ENCODE measurements at places on chromosomes 5 and 9. TPM values are rescaled to one million over a fixed set of nuclear protein-coding genes. Genes with fewer than 3 reads are reported as not detected.
A peak's percentile ranks its signal among the peaks of the same experiment; 100 is the strongest.

Gene IL5
- not detected for total RNA-seq

Gene FOXD4
- total RNA-seq: not detected

Gene FBP1
- total RNA-seq: 1.7 TPM

Gene INSL4
- not detected for total RNA-seq

Gene HSPB3
- not detected for total RNA-seq

Gene CCNO
- total RNA-seq: not detected

Gene RPL7A
- 1,889 TPM for total RNA-seq

Gene ADAMTSL1
- total RNA-seq: 8.1 TPM

Gene EGFL7
- total RNA-seq: 272 TPM

Gene ATP6V0E1
- 121 TPM for total RNA-seq

DNA sequence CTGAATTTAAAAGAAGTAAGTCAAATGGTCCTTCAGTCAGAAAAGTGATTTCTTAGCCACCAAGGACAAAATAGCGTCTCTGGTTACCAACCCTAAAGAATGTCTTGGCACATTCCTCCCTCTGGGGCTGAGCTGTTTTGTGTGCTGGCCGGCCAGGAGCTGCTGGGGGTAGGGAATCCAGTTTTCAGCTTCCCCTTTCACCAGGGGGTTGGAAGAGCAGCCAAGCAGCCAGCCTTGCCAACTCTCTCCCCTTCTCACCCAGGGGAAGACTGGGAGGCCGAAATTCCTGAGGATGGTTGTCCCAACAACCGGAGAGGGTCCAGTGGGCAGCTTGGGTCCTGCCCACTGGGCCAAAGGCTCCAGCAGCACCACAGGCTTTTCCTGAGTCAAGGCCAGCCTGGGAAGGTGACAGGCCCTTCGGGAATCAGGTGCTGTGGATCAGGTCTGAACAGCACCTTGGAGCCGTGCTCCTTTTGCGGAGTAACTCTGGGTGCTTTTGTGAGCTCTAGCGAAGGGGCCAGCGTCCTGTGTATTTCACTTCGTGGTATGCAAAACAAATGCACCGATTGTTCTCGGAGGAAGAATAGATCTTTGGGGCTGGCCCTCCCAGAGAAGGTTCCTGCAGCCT lies 4.2 kb downstream of the WWC1 start:
- H3K4me1 ChIP-seq: peaks cover 16% of the 10 kb centered on the region
- no peaks in the 10 kb centered on the region for H3K36me3 ChIP-seq
- H3K27ac ChIP-seq: no peak overlapping the region

DNA sequence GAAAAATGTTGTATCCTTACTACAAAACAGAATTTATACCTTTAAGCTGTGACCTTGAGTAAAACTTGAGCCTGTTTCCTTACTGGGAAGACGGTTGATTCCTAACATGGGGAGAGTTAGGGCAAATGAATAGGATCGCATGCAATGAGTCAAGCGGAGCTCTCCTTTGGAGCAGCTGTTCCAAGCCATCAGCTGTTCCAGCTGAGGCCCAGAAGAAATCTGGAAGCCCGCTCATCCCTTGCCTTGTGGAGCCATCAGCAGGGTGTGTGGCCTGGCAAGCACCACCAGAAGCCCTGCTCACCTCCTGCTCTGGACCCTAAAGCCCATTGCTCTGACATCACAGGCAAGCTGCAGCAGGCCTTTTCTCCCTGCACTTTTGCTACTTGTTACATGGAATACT lies 8.0 kb downstream of the KIAA1191 start:
- no peak for DNase-seq
- H3K4me3 ChIP-seq: no peak overlapping the region
- no peaks in the 10 kb centered on the region for H3K36me3 ChIP-seq
- no peak overlapping the region for H3K27ac ChIP-seq
- peaks cover 9% of the 10 kb centered on the region for H3K4me1 ChIP-seq

GRCh38 chr5:157252711-157253465 lies 13.0 kb upstream of the CYFIP2 start:
- no peak for DNase-seq
- H3K27ac ChIP-seq: no peak overlapping the region
- H3K4me1 ChIP-seq: no peaks in the 10 kb centered on the region
- no peaks in the 10 kb centered on the region for H3K27me3 ChIP-seq
- H3K36me3 ChIP-seq: no peaks in the 10 kb centered on the region

DNA sequence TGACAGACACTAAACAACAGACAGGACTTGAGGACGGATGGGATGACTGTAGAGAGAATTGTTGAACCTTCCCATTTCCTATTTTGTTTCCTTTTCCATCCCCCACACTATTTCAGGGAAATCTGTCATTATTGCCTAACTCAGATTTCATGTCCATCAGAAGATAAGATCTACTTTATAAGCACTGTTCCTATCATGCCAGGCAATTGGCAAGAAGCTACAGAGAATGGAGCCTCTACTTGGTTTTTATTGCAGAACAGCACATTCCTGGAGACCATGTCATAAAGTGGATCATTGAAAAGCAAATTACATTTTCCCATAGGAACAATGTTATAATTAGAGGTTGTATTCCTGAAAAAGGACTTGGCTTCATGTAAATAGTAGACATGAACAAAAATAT lies 173.7 kb upstream of the KIF2A start:
- H3K27me3 ChIP-seq: no peaks in the 10 kb centered on the region
- no peak overlapping the region for H3K4me3 ChIP-seq
- no peak for DNase-seq
- H3K36me3 ChIP-seq: no peaks in the 10 kb centered on the region
- no peak overlapping the region for H3K27ac ChIP-seq

DNA sequence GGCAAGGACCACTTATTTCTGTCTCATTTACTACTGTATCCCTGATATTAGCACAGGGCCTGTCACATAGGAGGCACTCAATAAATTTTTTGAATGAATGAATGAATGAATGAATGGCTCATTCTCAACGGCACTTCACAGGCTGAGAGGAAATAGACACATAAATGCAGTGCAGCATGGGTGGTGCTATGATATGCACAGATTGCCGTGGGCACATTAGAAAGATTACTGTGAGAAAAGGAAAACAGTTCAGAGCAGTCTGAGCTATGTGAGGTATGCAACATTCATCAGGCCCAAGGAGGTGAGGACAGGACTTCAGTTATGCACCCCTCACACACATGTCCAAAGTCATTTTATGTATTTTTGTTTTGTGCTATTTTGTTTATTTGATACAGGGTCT lies 6.4 kb upstream of the NOL6 start:
- no peak overlapping the region for H3K4me3 ChIP-seq
- no peaks in the 10 kb centered on the region for H3K4me1 ChIP-seq
- no peaks in the 10 kb centered on the region for H3K27me3 ChIP-seq
- DNase-seq: no peak
- H3K36me3 ChIP-seq: no peaks in the 10 kb centered on the region

- H3K4me3 ChIP-seq: no peak overlapping the region
- H3K27me3 ChIP-seq: no peaks in the 10 kb centered on the region
- no peak overlapping the region for H3K27ac ChIP-seq
- DNase-seq: no peak
Observed at GRCh38 chr5:127909066-127909465, 174.5 kb upstream of the SLC12A2 start.

GRCh38 chr9:79570448-79571308 lies 1.1 kb upstream of the TLE4 start:
- peaks cover 27% of the 10 kb centered on the region for H3K4me1 ChIP-seq
- peak overlapping the region; percentile 72 for H3K27ac ChIP-seq
- H3K36me3 ChIP-seq: no peaks in the 10 kb centered on the region
- H3K27me3 ChIP-seq: no peaks in the 10 kb centered on the region
- no peak for DNase-seq

GRCh38 chr5:8020861-8021514 lies 152.0 kb downstream of the MTRR start:
- H3K36me3 ChIP-seq: no peaks in the 10 kb centered on the region
- DNase-seq: no peak
- H3K27me3 ChIP-seq: no peaks in the 10 kb centered on the region
- H3K4me1 ChIP-seq: no peaks in the 10 kb centered on the region

GRCh38 chr5:95669985-95670384 lies 12.8 kb downstream of the SPATA9 start:
- peaks cover 4% of the 10 kb centered on the region for H3K4me1 ChIP-seq
- no peak for DNase-seq
- H3K36me3 ChIP-seq: no peaks in the 10 kb centered on the region
- no peak overlapping the region for H3K4me3 ChIP-seq

DNA sequence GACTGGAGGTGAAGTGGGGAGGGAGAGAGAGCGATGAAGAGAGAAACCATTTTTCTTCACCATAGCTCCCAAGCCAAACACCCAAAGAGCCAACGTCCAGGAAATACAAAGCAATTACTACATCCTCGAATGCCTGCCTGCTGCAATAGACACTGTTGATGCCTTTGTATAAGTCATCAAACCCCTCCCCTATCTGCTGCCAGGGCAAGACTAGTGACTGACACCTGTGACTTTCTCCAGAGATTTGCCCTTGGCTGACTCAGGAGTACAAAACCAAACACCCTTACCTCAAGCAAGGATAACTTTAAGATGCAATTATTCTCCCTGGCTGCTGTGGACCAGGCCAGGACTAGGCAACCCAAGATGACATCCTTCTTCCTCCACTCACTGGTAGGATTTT lies 81.8 kb upstream of the RASA1 start:
- no peaks in the 10 kb centered on the region for H3K4me1 ChIP-seq
- no peaks in the 10 kb centered on the region for H3K36me3 ChIP-seq
- H3K27ac ChIP-seq: no peak overlapping the region
- DNase-seq: no peak

- no peak for DNase-seq
- H3K36me3 ChIP-seq: no peaks in the 10 kb centered on the region
- no peak overlapping the region for H3K4me3 ChIP-seq
- no peak overlapping the region for H3K27ac ChIP-seq
- H3K4me1 ChIP-seq: peaks cover 20% of the 10 kb centered on the region
Observed at GRCh38 chr5:149749481-149750365, 19.6 kb downstream of the PPARGC1B start.

DNA sequence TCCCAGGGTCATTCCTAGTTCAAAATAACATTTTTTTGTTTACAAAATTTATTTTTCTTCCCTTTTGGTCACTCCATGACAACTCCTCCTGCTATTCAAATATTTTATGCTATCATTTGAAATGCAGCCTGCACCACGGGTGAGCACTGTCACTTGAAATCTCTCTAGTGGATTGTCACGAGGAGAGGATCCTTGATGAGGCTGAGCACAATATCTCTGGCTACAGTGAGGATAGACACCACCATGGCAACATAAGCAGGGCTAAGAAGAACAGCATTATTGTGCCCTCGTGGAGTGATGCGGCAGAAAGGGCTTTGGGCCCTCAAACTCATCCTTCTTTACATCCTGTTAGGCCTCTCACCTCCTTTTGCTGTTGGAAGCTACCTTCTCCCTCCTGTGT lies 321.9 kb downstream of the RAB3C start:
- H3K27ac ChIP-seq: no peak overlapping the region
- no peak for DNase-seq
- H3K4me1 ChIP-seq: no peaks in the 10 kb centered on the region
- no peaks in the 10 kb centered on the region for H3K36me3 ChIP-seq
- no peak overlapping the region for H3K4me3 ChIP-seq

DNA sequence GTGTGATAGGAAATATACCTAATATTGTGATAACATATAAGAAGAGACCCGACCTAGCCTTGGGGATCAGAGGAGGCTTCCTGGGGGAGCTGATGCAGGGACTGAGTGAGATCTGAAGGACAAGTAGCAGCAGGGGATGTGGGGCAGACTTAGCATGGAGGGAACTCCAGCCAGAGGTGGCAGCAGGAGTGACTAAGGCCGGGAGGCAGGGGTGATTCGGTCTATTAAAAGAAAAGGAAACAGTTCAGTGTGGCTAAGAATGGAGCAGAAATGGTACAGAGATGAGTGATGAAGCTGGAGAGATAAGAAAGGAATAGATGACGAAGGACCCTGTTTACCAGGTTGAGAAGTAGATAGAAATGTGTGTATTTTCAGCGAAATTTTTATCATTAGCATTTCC lies 408.8 kb downstream of the ENC1 start:
- no peaks in the 10 kb centered on the region for H3K36me3 ChIP-seq
- no peak overlapping the region for H3K4me3 ChIP-seq
- no peaks in the 10 kb centered on the region for H3K27me3 ChIP-seq
- H3K4me1 ChIP-seq: no peaks in the 10 kb centered on the region
- DNase-seq: no peak

GRCh38 chr5:142805339-142805738 lies 35.2 kb downstream of the ARHGAP26 start:
- H3K27me3 ChIP-seq: no peaks in the 10 kb centered on the region
- DNase-seq: no peak
- H3K36me3 ChIP-seq: no peaks in the 10 kb centered on the region
- peaks cover 18% of the 10 kb centered on the region for H3K4me1 ChIP-seq
- H3K27ac ChIP-seq: no peak overlapping the region

DNA sequence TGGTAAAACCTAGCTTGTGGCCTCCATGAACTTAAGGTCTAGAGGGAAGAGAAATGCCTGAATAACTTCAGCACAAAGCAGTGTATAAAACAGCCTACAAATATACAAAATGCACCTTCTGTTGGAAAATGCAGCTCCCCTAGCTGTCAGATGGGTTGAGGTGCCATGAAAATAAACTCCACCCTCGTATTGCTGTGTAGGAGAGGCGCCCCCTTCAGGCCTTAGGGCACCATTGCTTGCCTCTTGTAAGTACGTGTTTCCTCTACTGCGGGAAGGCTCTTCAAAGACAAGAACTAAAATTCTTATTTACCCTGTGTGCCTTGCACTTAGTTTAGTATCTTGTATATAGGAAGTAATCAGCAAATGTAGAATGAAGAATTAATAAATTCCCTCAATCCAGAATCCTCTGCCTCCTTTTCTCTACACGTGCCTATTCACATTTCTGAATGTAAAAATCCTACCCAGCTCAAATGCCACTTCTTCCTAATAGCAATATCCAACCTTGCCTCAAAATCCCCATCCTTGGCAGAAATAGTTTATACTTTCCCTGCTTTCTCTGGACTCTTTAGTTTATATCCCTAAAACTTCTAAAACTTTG lies 393.7 kb upstream of the PDE4D start:
- no peak for DNase-seq
- H3K4me1 ChIP-seq: no peaks in the 10 kb centered on the region
- no peak overlapping the region for H3K27ac ChIP-seq
- no peak overlapping the region for H3K4me3 ChIP-seq
- H3K36me3 ChIP-seq: no peaks in the 10 kb centered on the region

DNA sequence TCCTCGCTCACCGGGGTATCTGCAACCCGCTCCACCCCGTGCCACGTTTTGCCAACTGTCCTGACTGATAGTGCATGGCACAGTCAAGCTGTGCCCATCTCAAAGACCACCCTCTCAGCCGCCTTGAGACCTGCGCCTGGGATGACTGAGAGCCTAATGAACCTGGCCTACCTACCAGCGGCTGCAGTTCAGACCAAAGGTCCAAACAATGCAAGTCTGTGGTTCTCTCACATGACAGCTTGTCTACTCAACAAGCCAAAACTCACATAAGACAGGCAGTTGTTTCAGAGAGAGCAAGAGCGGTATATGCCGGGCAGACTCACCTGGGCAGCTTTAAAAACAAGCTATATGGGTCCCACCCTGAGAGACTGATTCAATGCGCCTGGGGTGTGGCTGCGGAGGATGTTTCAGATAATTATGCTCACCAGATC lies 70.5 kb downstream of the EPB41L4B start:
- H3K27me3 ChIP-seq: no peaks in the 10 kb centered on the region
- no peaks in the 10 kb centered on the region for H3K4me1 ChIP-seq
- H3K4me3 ChIP-seq: no peak overlapping the region
- no peaks in the 10 kb centered on the region for H3K36me3 ChIP-seq

All from vagina (tissue), 2 donors.